ENCODE measurements at places on chromosomes 4 and X.

- DNase-seq = no peak
Observed at GRCh38 chr4:15481961-15482745, 12.5 kb downstream of the CC2D2A start.

DNA sequence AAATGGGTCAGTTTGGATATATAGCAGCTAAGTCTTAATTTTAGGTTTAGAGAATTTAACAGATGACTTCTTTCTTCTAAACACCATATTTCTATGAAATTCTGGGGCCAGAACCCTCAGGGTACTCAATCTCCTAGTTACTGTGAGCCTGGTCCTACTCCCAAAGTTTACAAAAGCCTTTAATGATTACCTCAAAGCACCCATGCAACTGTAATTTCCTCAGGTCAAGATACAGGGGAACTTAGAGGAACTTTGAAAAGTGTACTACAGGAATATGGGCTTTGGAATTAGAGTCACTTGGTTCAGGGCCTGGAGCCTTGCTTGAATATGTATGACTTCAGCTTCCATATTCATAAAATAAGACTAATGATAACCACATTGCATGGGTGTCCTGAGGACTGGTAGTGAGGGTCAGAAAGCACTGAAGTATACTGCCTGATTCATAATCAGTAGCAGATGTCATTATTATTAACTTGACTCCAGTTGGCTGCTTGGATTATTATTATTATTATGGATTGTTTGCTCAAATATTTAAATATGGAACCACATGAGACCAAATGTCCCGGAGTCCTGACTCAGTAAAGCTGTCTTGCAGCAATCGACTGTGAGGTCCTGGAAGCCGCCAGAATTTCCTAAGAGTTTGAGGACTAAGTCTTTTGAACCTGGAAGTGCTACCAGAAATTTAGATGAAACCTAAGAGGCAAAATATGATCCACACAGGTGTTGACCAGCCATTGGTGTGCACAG is 2.0 kb upstream of the ADH7 start:
- DNase-seq = no peak

GRCh38 chr4:67101612-67102011 is 443.7 kb downstream of the CENPC start:
- no peak for DNase-seq

GRCh38 chr4:86876894-86877685 is 15.1 kb downstream of the C4orf36 start:
- no peak for DNase-seq
